ENCODE measurements at places on chromosomes 7 and 10. TPM values are rescaled to one million over a fixed set of nuclear protein-coding genes. Genes with fewer than 3 reads are reported as not detected.
A peak's percentile ranks its signal among the peaks of the same experiment; 100 is the strongest.

PRSS37 gene
- not detected for total RNA-seq

IFIT1B gene
- total RNA-seq: not detected

HNRNPH3 gene
- 77.5 TPM for total RNA-seq

LLCFC1 gene
- not detected for total RNA-seq

SPDYE6 gene
- not detected for total RNA-seq

ACSM6 gene
- not detected for total RNA-seq

GNAT3 gene
- total RNA-seq: not detected

TAS2R5 gene
- total RNA-seq: 3.9 TPM

SMARCD3 gene
- 11.0 TPM for total RNA-seq

TRPV5 gene
- total RNA-seq: not detected

SMO gene
- total RNA-seq: 114 TPM

C7orf33 gene
- total RNA-seq: not detected

INMT gene
- 5.0 TPM for total RNA-seq

CARD11 gene
- 0.87 TPM for total RNA-seq

NKX1-2 gene
- not detected for total RNA-seq

TMEM140 gene
- total RNA-seq: not detected

TMUB1 gene
- total RNA-seq: 49.4 TPM

FRAT1 gene
- 2.0 TPM for total RNA-seq

EIF5AL1 gene
- total RNA-seq: 0.24 TPM

- DNase-seq: peak; percentile 81
Measured at GRCh38 chr10:130179640-130180039, 43.4 kb downstream of the GLRX3 start.

GRCh38 chr7:19336836-19337383, 191.7 kb upstream of the FERD3L start:
- DNase-seq: no peak

DNA sequence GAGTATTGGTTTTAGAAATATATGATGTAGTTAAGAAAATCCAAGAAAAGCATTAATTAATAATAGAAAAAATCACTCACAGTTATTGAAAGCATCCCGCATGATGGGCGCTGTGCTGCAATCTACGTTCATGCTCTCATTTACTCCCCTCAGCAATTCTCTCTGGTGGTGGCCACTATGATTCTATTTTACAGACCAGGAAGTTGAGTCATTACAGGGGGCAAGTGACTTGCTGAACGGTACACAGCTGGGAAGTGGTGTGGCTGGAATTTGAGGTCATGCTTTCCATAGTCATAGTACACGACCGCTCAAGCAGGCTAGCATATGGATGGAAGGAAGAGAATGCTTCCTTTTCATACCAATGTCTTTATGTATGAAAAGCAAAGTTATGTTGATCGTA, 117.4 kb downstream of the TES start:
- DNase-seq: no peak

GRCh38 chr7:142896741-142897379, 11.3 kb upstream of the TRPV6 start:
- DNase-seq: no peak

GRCh38 chr7:5780801-5781496, 514 bp downstream of the RNF216 start:
- no peak for DNase-seq

DNA sequence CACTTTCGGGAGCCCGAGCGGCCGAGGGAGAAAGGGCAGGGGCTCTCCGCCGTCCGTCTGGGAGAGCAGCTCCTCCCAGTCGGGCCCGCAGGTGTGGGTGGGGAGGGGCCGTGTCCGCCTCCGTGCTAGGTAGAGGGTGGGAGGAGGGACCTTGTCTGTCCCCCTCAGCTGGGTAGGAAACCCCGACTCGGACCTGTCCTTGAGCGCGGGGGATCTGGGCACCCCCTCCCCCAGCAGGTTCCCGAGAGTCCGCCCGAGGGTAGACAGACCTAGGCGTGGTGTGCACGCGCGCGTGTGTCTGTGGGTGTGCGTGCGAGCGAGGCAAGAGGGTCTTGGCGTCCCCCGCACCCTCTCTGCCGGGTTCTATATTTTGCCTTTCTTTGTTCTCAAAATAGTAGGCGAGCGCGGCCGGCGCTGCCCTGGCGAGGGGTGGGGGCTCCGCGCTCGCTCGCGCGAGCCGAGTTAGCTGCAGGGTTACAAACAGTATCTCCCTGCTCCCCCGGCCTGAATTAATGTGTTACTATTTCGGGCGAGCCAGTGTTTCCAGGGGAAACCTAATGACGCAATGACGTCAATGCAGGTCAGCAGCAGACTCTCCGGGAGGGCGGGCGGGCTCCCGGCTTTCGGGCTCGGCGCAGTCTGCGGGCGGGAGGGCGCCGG, 73.9 kb upstream of the LEP start:
- DNase-seq: peak; percentile 71

GRCh38 chr7:108376206-108376605, 80.0 kb downstream of the NRCAM start:
- DNase-seq: no peak

- DNase-seq: no peak
Measured at GRCh38 chr7:44291066-44291732, 34.2 kb downstream of the CAMK2B start.

- DNase-seq: no peak
Measured at GRCh38 chr10:95441547-95441923, 119.6 kb downstream of the SORBS1 start.

DNA sequence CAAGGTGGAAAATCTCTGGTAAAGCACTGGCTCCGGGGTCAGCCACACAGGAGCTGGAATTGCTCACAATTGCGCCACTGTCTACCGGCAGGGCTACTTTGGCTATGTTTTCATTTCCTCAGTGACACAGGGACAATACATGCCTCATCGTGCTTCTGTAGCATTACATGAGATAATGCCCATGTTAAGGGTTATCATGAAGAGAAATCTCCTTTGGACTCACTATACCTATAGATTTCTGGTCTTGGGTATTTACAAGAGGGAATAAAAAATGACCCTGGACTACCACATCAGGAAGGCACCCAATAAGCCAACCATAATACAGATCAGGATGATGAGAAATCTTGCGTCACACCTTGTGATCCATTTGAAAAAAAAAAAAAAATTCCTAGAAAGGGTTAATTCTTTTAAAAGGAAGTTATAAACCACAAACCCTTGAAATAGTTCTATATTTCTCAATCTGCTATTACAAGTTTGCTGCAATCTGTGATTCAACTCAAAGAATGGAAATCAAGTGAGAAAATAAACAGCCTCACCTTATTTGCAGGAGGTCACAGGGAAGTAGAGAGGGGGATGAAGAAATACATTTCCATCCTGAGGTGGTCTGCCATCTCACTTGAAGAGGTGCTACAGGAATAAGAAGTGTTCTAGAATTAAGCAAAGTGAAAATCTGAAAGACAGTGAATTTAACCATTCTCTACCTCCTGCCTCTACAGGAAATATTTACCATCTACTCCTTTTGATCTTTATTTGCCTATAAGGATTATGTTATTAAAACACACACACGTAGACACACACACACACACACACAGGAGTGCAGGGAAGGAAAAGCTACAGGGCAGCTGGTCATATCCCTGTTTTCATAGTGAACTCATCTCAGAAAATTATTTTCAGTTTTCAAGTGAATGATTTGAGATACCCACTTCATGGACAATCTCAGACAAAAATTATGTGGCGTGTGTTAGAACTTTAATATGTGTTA, 231.3 kb upstream of the CELF2 start:
- DNase-seq: no peak

DNA sequence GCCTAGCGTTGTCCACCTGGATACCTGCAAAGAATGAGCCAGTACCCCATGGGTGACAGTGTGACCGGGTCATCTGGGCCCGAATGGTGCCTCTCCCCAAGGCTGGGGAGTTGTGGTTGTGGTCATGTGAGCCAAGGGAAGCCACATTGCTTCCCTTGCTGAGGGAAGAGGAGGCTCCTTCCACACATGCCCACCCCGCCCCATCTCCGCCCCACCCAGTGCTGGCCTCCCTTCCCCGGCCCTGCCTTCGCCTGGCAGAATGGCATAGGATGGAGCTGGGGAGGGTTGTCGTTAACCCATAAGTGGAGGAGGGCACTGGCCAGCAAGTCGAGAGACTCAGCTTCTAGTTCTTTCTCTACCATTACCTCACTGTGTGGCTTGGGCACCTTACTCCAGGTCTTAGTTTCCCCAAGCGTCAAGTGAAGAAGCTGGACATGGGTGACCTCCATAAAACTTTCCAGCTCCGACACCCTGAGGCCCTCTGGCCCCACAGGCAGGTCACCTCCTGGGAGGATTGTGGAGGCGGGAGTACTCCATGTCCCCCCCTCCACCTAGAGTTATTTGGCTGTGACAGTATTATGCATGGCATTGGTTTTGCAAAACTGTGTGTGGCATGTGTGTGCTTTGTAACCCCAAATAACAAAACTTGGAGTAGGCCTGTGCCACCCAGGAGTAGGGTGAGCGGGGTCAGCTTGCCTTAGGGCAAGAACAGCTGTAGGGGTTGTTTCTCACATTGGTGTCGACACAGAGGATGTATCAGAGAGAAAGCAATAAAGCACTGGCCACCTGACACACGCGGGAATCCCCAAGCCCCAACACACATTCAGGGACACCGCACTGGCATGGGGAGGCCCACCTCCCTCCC, 90.5 kb upstream of the MACROH2A2 start:
- DNase-seq: no peak

DNA sequence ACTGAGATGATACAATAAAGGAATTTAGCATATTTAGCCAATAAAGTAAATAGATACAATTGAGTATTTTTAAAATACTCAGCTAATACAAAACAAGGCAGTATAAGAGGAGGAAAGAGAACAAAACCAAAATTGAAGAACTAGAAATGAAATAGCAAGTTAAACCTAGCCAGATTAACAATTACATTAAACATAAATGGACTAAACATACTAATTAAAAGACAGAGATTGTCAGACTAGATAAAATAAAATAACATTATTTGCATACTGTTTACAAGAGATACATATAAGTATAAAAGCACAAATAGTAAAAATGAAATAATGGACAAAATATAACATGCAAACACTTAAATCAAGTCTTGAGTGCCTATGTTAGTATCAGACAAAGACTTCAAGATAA, 517.7 kb upstream of the PHF14 start:
- DNase-seq: no peak

- DNase-seq: no peak
Measured at GRCh38 chr10:50577681-50578350, 45.9 kb downstream of the SGMS1 start.

DNA sequence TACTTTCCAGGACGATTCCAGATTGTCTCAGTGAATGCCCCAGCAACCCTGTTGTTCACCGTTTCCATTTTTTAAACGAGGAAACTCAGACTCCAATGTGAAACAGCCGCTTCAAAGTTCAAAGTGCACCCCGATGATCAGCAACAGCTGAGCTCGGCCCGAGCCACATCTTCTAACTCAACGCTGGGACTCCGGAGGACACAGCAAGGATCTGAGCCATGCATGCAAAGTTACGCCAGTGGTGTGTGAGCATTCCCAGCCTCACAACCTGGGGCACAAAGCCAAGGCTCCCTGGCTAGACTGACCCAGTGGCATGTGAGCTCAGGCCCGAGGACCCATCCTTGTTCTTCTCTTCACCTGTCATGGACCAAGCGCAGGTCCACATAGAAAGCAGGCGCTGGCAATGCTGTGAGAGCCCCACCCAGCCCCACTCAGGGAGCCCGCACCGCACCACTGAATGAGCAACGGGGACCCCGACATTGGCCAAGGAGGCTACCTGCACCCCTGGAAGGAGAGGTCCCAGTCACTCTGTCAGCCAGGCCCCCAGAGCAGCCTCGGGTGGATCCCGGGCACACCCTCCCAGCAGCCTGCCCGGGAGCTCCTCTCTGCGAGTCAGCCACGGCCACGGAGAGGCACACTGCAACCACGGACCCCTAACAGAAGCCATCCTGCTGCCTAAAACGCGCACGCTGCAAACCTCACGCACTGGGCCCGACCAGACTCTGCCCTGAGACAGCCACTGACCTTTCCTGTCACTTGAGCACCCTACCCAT, 82.9 kb downstream of the MAD1L1 start:
- no peak for DNase-seq

- no peak for DNase-seq
Measured at GRCh38 chr7:48540746-48541145, 369.5 kb downstream of the ABCA13 start.

DNA sequence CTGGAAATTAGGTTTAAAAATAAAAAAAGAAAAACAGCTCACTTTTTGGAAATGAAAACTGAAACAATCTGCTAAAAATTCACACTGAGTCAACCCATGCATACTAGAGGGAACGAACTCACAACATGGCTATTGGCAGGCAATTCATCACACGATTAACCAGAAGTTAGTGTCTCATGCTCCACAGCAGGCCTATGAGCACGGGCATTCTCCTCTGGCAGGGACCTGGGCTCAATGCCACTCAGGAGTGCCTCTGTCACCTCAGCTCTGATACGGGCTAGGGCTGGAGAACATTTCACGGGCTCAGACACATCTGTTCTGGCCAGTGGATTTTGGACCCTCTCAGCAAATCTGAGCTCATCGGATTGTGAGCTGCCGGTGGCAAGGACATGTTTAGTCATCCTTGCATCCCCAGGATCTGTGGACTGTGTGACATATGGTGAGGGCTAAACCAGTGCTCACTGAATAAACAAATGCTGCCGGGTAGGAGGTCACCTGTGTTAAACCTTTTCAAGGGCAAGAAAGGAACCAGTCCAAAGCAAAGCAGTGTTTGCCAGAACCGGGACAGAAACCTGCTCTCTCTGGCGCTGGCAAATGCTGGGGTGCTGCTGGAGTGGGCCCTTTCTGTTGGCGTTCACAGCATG, 40.1 kb downstream of the POLR3A start:
- no peak for DNase-seq

DNA sequence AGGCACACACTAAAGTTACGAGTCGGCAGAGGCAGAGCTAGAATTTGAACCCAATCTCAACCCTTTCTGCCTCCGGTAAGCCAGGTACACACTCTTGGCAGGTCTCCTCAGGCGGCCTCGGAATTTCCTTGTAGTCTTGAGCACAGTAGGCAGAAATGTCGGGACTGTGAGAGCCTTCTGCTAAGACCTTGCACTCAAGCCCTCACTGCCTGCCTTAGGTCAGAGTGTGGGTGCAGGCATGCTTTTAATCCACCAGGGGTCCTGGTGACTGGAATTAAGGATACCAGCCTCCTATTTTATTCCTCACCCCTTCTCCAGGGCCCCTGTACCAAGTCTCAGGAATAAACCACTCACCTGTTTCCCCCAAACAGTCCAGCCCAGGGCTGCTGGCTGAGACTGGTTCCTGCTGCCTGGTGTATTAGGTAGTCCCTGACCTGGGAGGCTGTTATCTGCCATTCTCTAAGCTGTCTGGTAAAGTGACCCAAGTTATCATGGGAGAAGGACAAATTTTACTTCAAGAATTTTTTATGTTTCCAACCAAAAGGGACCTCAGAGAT, 855 bp downstream of the ATP6V1F start:
- DNase-seq: peak; percentile 83

DNA sequence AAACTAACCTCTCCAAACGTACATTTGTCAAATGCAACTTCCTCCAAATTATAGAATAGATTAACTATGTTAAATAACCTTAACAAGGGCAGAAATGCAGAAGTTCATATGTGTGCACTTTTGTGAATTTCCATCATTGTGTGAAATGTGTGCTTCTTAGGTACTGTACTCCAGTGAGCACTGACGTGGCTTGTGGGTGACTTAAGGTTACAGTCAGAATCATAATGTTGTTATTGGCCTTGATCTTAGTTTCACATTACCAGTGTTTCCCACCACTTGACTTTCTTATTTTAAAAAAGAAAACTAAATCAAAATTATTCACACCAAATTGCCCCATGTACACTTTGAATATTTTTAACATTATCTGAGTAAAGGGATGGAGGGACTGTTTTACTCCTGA, 155.1 kb upstream of the FZD8 start:
- no peak for DNase-seq

All from neural progenitor cell (in vitro differentiated cells).